ENCODE measurements at places on chromosomes 3 and 15. TPM values are rescaled to one million over a fixed set of nuclear protein-coding genes. Genes with fewer than 3 reads are reported as not detected.

The RAB6B gene
- 2.0 TPM for total RNA-seq

DNA sequence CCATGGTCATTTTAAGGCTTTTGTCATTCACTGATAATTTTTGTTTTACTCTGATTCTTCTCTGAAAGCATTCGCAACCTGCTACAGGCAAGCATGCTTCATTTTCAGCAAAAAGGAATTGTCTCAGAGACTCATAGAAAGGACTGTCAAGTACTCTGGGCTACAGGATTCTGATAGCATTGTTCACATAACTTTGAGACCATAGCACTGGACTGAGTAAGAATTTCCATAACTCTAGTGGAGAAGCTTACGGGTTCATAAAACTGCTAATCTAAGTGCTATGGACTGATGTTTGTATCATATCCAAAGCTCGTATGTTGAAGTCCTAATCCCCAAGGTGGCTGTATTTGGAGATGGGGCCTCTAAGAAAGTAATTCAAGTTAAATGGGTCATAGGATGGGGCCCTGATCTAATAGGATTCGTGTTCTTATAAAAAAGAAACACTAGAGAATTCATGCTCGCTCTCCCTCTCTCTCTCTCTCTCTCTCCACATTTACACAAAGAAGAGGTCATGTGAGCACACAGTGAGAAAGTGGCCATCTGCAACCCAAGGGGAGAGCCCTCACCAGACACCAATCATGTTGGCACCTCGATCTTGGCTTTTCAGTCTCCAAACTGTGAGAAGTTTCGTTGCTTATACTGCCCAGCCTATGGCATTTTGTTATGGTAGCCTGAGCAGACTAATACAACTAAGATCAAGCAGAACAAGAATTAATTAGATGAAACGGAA is 60.4 kb downstream of the CRYGS start:
- peaks cover 16% of the 10 kb centered on the region for H3K27me3 ChIP-seq
- no peak overlapping the region for H3K4me3 ChIP-seq
- no peaks in the 10 kb centered on the region for H3K36me3 ChIP-seq
- DNase-seq = peak; percentile 31
- H3K27ac ChIP-seq = no peak overlapping the region
- H3K4me1 ChIP-seq = no peaks in the 10 kb centered on the region

- peaks cover 62% of the 10 kb centered on the region for H3K36me3 ChIP-seq
- H3K4me1 ChIP-seq = peaks cover 84% of the 10 kb centered on the region
- peak overlapping the region; percentile 75 for H3K27ac ChIP-seq
Measured at GRCh38 chr3:141388823-141389621, 20.7 kb downstream of the ZBTB38 start.

- H3K27me3 ChIP-seq = peaks cover 3% of the 10 kb centered on the region
- peaks cover 4% of the 10 kb centered on the region for H3K36me3 ChIP-seq
- peaks cover 84% of the 10 kb centered on the region for H3K4me1 ChIP-seq
- peak overlapping the region; percentile 86 for H3K27ac ChIP-seq
- peak overlapping the region; percentile 75 for H3K4me3 ChIP-seq
Measured at GRCh38 chr15:32706704-32707103, 11.1 kb upstream of the GREM1 start.

- H3K4me1 ChIP-seq = peaks cover 10% of the 10 kb centered on the region
- no peaks in the 10 kb centered on the region for H3K36me3 ChIP-seq
- no peak overlapping the region for H3K27ac ChIP-seq
- no peak overlapping the region for H3K4me3 ChIP-seq
- no peak for DNase-seq
Measured at GRCh38 chr3:143510601-143511000, 337.7 kb downstream of the SLC9A9 start.

The SKOR1 gene
- 0.05 TPM for total RNA-seq

GRCh38 chr3:10379161-10379560 is 58.2 kb upstream of the SEC13 start:
- no peaks in the 10 kb centered on the region for H3K36me3 ChIP-seq
- peaks cover 21% of the 10 kb centered on the region for H3K27me3 ChIP-seq
- no peak overlapping the region for H3K27ac ChIP-seq
- no peak for DNase-seq

DNA sequence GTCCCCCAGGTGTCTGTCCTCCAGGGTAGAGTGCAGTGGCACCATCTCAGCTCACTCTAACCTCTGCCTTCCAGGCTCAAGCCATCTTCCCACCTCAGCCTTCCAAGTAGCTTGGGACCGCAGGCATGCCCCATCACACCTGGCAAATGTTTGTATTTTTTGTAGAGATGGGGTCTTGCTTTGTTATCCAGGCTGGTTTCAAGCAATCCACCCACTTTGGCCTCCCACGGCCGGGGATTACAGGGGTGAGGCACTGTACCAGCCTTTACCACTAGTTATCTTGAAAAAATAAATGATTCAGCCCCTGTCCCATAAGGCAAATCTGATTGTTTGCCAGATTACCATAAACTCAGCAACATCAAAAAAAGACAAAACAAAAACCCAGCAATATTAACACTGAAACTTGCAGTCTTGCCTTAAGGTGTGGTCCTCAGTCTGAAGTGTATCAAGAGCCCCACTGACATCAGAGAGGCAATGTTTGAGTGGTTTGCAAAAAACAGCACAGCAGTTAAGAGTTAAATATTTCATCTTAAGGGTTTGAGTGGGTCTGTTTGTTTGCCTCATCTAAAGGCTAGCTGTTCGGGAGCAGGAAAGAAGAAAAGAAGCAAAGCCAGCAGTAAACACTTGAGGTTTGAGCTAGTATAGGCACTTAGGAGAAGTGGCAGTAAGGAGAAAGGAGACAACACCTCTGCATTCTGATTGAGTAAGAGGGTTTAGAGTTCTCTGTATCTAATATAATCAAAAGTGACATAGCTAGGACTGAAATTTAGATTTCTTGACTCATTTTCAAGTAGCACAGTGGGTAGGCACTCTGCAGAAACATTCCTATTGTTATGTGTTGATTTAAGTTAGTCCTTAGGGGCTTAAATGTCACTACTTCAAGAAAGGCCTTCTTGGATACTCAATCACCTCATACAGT is 26.3 kb upstream of the EDEM1 start:
- no peaks in the 10 kb centered on the region for H3K36me3 ChIP-seq
- H3K27me3 ChIP-seq = peaks cover 2% of the 10 kb centered on the region
- H3K27ac ChIP-seq = peak overlapping the region; percentile 73
- H3K4me1 ChIP-seq = peaks cover 42% of the 10 kb centered on the region

The SEMA7A gene
- 171 TPM for total RNA-seq

The MST1R gene
- 0.20 TPM for total RNA-seq

- peak overlapping the region; percentile 85 for H3K27ac ChIP-seq
- no peak for DNase-seq
- H3K4me3 ChIP-seq = no peak overlapping the region
- H3K27me3 ChIP-seq = peaks cover 3% of the 10 kb centered on the region
- peaks cover 31% of the 10 kb centered on the region for H3K36me3 ChIP-seq
- H3K4me1 ChIP-seq = peaks cover 30% of the 10 kb centered on the region
Measured at GRCh38 chr3:14150491-14151230, 25.8 kb downstream of the TMEM43 start.

- DNase-seq = no peak
- no peaks in the 10 kb centered on the region for H3K27me3 ChIP-seq
- no peak overlapping the region for H3K4me3 ChIP-seq
- no peak overlapping the region for H3K27ac ChIP-seq
- no peaks in the 10 kb centered on the region for H3K36me3 ChIP-seq
Measured at GRCh38 chr3:153282355-153282754, 120.3 kb downstream of the RAP2B start.

GRCh38 chr3:71447803-71448202 is 135.7 kb downstream of the FOXP1 start:
- peaks cover 5% of the 10 kb centered on the region for H3K36me3 ChIP-seq
- peak overlapping the region; percentile 31 for H3K27ac ChIP-seq
- DNase-seq = no peak
- no peaks in the 10 kb centered on the region for H3K27me3 ChIP-seq

- H3K27me3 ChIP-seq = no peaks in the 10 kb centered on the region
- H3K36me3 ChIP-seq = no peaks in the 10 kb centered on the region
- DNase-seq = no peak
- no peak overlapping the region for H3K4me3 ChIP-seq
Measured at GRCh38 chr3:118244761-118245160, 789.9 kb downstream of the IGSF11 start.

The SLC24A5 gene
- total RNA-seq = not detected

Data from HFFc6 (cell line).